ENCODE measurements at places on chromosomes 16 and 17.

DNA sequence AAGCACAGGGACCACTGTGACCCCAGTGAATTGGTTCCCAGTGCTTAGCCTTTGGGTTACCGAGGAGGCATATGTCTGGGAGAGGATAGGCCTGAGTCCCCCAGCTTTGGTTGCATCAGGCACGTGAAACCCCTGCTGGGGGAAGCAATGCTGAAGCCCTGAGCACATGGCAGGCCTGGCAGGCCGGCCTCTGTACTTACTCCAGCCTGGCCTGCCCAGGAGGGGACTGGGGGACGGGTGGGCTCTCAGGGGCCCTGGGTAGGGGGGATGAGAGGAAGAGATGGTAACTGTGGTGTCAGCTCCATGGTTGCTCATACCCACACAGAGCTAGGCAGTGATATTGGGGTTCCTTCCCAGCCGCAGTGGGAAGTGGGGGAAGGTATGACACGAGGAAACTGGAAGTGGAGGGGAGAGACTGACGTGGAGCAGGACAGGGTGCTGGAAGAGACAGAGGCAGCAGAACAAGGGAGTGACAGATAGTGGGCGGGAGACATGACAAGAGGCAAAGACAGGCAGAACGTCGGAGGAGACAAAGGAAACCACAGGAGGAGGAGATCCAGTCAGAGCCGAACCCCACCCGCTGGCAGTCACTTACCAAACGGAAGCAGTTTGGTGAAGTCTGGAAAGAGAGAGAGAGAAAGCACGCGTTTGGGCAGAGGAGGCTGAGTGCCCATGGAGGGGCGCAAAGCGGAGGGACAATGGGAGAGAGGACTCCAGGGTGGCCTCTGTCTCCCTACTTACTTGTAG is 9.1 kb downstream of the TMEM208 start:
- no peak for DNase-seq

DNA sequence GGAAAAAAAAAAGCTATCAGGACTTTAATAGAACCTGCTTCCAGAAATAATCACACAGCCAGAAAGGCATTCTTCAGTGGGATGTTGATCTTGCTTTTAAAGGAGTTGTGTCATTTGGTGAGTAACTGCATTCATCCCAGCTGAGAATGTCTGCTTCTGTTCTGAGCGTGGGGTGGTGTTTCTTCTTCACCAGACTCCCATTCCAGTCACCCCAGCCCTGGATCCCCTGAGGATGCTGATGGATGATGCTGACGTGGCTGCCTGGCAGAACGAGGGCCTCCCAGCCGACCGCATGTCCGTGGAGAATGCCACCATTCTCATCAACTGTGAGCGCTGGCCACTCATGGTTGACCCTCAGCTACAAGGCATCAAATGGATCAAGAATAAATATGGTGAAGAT is 122.5 kb downstream of the ZNF18 start:
- no peak for DNase-seq

DNA sequence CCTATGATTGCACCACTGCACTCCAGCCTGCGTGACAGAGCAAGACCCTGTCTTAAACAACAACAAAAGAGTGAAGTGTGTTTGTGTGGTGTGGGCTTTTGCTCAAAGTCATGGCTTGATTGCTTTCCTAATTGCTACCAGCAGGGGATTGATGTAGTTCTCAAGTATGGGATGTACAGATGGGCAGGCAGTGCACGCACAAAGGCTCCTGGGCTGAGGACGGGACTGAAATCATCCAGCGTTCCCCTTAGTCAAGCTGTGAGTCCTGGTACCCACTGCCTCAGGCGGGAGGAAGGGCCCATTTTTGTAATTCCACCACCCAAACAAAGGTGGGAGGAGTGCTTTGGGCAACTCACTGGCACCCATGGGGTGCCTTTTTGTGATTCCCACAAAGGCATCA is 47.3 kb downstream of the GDE1 start:
- DNase-seq = peak; percentile 30

- no peak for DNase-seq
These were observed 88.1 kb upstream of the ASIC2 start for GRCh38 chr17:33381201-33381600.

GRCh38 chr17:80456465-80457235 is 19.8 kb downstream of the NPTX1 start:
- DNase-seq = no peak

DNA sequence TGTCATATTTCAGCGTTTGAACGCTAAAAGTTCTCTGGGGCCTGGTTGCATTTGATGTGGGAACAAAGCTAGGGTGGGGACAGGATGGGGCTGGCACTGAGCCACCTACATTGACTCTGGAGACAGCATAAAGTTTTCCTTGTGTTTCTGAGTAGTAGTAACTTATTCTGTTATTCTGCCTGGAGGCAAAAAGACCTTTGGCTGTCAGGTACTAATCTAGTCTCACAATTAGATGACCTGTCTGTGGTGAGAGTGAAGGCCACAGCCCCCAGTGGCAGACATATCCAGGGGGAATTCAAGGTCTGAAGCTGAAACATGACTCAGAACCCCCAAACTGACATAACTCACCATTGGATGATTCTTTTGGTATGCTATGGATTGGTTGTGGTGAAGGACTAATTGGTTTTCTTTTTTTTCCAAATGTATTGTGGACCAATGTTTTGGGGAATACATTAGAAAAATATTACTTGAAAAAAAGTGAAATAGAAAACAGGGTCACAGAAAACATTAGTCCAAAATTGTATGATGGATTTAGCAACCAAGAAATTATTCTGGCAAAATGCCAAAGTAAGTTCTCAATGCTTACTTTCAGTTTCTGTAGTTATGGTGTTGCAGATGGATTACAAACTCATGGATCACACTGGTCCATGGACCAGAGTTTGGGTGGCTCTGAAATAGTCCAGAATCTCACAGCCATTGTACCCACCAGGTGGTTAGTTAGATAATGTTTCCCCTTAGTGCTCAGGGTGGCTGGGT is 10.5 kb upstream of the SALL1 start:
- DNase-seq = no peak

DNA sequence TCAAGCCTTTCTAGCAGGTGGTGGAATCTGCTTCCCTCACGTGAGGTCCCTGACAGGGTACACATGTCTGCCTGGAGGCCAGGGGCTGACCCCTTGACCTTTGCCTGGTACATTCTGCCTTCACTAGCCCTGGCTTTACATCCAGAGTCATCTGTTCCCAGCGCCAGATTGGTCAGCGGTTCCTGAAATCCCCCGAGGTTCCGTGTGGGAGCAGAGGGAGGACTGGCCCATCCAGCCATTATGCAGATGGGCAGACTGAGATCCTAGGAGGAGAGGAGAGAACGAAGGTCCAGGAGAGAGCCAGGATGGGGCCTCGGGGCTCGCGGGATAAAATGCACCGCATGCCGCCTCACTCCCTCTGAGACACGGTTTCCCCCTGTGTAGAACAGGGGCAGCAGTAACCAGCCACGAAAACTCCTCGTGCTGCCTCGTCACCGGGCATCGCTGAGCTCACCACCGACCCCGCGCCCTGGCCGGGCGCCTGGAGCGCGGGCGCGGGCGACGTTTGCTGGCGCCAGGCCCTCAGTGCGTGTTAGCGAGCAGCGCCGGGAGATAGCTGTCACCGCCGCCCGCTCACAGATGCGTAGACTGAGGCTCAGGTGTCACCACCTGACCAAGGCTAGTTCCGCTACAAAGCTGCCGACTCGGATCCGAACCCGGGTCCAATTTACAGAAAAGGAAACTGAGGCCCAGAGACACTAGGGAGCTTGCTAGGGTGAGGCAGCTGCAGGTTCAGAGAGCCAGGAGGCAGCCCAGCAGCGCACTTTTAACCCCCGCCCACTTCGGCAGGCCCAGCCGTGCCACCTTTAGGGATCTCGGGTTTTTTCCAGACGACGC is 811 bp upstream of the MAP2K3 start:
- DNase-seq = no peak

GRCh38 chr17:71192039-71192555 is 928.7 kb upstream of the SOX9 start:
- DNase-seq = no peak

GRCh38 chr17:55731586-55732250 is 9.1 kb upstream of the TMEM100 start:
- DNase-seq = no peak

DNA sequence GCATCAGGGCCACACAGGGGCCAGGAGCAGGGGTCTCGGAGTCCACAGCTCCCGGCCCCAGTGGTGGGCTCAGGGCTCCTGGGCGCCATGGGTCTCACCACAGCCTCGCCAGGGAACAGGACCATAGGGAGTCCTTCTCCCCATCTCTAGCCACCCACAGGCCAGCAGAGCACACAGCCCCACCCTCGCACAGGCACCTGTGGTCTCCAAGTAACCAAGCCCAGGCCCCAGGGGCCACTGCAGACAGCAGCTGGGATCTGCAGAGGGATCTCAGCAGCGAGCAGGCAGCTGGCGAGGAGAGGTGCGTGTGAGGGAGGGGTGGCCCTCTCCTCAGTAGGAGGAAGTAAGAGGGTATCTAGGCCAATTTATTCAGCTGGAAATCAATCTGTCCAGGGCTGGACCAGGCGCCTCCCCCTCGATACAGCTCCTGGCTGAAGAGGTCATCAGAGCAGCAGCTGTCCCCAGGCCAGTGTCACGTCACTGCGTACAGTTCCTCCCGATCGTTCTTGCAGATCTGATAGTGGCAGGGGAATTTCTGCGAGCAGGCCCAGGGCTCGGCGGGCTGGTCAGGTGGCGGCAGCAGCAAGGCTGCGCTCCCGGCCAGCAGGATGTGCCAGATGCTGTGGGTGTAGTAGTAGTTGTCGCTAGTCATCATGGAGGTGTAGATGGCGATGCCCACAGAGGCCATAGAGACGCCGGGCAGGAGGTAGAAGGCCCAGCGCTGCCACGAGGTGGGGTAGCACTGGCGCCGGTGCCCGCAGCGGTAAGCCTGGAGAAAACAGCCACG is 1.4 kb upstream of the MRPL28 start:
- DNase-seq = no peak

DNA sequence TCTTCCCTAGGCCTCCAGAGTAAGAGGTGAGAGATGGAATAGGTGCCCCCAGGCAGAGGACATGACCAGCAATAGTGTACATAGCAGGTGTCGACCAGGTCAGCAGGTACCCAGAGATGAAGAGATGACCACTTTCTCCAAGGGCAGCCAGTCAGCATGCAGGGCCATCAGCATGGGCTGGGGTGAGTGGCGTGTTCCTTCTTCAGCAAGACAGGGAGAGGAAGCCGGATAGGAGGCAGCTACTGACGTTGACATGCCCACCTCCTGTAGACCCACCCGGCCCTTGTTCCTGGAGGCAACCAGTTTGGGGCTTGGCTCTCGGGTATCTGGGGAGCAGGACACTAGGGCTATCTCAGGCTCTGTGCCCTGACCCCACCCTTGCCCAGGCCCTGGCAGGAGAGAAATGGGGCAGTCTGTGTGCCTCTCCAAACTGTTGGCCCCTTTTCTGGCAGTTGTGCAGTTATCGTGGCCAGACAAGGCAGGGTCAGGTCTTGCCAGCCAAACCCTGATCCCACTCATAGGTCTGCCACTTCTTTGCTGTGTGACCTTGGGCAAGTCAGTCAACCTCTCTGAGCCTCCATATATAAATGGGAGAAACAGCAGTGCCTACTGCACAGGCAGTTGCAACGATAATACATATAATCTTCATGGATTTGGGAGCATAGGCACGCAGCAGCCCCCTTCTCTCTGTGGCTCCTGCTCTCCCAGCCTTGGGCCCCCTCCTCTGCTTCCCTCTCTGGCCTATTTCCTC is 1.4 kb upstream of the NDRG4 start:
- DNase-seq = no peak

GRCh38 chr16:53458635-53459034 is 24.4 kb downstream of the RBL2 start:
- DNase-seq = no peak

DNA sequence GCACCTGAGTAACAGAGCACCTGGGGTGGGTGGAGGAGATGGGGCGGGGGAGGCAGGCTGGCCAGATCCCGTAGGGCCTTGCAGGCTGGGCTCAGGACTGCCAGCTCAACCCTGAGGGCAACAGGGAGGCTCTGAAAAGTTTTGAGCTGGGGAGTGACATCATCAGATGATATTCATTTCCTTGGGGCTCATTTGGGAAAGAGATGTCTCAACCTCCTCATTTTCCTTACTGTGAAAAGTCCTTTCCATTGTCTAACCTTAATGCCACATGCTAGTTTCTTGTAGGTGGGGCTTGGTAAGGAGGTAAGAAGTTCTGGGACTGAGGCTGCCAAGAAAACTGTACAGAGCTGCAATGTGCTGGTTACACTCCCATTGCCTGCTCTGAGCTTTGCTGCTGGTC is 3.7 kb downstream of the TNS4 start:
- no peak for DNase-seq

- peak; percentile 77 for DNase-seq
These were observed 51.8 kb downstream of the BEAN1 start for GRCh38 chr16:66478733-66479511.

- no peak for DNase-seq
These were observed 7.7 kb downstream of the ITGAM start for GRCh38 chr16:31267332-31268032.

DNA sequence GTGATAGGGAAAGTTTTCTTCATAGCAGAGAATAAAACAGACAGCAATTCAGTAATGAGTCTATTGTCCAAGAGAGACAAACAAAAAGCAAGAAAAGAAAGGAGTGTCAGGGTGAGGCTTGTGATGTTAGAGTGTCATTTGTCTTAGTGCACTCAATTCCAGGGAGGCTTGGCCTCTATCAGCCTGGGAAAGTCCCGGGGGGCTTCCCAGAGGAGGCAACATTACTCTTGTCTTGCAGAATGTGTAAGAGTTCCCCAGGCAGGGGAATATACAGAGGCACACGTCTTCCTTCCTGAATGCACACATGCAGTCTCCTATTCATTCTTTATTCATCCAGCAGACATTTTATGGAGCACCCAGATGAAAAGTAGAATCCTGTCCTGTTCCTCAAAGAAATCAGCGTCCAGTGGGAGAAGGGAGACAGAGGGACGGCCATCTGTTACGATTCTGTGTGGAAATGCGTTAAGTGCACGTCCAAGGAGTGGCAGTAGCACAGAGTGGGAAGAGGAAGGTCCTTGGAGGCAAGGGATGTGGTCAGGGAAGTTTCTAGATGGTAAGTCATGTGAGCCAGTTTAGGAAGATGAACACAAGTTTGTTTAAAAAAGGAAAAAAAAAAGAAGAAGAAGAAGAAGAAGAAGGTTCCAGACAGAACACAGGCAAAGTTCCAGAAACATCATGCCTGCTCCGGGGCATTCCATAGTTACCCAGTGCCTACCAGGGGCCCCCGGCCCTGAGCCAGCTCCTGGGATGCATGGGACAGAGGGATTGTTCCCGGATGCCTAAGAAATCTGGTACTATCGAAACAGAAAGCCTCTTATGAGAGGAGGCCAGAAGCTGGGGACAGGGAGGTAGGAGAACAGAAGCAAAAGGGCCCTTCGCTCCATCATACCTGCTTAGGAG is 21.1 kb downstream of the CACNG4 start:
- no peak for DNase-seq

- no peak for DNase-seq
These were observed 950 bp upstream of the MYO1C start for GRCh38 chr17:1493291-1493980.

All from NCI-H146 (cell line).